ENCODE measurements at places on chromosomes 3 and 15.

DNA sequence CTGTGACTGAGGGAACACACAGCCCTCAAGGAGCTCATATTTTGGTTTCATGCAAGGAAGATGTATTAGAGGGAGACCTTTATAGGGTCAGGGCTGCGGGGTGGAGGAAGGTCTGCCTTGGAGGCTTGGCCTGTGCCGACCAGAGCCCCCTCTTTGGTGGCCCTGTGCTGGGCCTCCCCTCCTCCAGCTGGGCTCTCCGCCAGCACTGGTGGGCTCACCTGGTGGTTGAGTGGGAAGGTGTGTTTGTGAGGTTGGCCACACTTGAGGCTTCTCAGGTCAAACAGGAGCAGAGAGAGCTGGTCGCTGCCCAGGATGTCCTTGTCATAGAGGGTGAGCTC lies 2.6 kb downstream of the PLA2G4F start:
- no peak for DNase-seq

- DNase-seq, result no peak
Observed at GRCh38 chr15:79195239-79195638, 87.3 kb upstream of the ANKRD34C start.

GRCh38 chr3:97131476-97131875 lies 317.1 kb downstream of the EPHA6 start:
- DNase-seq, result no peak

- DNase-seq, result no peak
Observed at GRCh38 chr15:71596672-71597071, 213.7 kb upstream of the NR2E3 start.

GRCh38 chr15:45995800-45996199 lies 361.0 kb downstream of the SQOR start:
- DNase-seq, result no peak

DNA sequence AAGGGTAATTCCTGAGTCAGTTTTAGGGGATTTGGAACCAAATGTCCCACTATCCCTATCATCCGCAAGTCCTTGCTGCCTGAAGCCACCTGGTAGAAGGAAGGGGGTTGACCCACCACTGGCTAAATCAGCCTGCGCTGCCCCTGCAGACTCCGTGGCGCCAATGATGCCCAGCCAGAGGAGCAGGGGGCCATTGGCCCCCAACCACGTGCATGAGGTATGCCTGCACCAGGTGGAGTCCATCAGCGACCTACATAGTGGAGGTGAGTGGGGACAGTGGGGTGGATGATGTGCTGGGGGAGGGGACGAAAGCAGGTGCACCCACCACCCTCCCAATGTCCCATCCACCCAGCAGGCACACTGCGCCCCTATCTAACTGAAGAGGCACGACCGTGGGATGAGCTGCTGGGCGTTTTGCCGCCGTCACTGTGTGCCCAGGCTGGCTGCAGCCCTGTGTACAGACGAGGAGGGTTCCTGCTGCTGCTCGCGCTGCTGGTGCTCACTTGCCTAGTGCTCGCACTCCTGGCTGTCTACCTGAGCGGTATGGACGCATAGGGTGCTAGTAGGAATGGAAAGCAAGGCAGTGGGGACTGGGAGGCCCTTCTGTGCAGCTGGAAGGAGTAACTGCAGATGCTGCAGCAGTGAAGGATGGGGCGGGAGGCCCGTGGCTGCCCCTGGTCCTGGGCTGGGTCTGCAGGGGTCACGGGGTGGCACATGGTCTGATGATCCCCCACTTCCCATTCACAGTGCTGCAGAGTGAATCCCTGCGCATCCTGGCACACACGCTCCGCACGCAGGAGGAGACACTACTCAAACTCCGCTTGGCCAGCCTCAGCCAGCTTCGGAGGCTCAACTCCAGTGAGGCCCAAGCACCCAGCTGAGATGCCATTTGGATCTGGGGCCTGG lies 5.7 kb downstream of the IFRD2 start:
- DNase-seq, result no peak

GRCh38 chr3:111677007-111677392 lies 81.9 kb upstream of the ZBED2 start:
- DNase-seq, result no peak

DNA sequence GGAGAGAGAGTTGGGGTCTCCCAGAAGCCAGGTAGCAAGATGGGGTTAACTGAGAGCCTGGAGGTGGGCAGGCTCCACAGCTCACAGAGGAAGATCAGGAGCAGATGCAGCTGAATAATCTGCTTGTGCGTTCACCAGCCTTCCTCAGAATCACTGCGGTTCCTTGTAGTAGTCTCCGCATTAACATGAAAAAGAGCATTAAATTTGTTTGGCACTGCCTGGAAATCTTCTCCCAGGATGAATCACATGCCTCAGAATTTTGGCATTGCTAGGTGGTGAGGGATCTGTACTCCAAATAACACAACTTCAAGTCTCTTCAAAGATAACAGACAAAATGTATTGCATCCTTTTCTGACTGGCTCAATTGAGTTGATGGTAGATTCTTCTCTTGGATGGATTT lies 700.6 kb upstream of the ARRDC4 start:
- no peak for DNase-seq

- no peak for DNase-seq
Observed at GRCh38 chr3:4740397-4741105, 238.7 kb upstream of the BHLHE40 start.

- DNase-seq, result no peak
Observed at GRCh38 chr3:175356899-175357324, 497.8 kb downstream of the NAALADL2 start.

DNA sequence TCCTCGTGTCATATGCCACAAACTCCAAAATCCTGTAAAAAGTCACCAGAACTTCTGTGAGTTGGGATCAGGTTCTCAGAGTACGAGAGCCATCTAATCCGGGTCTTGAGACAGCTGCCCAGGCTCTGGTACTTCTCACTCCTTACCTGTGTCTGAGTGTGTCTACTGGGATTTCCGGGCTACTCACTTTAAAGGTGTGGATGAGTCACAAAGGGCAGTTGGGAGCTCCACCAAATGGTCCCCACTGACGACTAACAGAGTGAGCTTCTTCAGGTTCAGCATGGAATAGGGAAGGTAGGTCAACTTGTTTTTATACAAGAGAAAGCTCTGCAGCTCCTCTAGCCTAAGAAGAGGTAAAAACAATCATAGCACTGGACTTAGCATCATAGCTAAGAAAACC lies 29.5 kb downstream of the RTP3 start:
- no peak for DNase-seq

- DNase-seq, result no peak
Observed at GRCh38 chr3:72306800-72307341, 521.9 kb upstream of the PROK2 start.

DNA sequence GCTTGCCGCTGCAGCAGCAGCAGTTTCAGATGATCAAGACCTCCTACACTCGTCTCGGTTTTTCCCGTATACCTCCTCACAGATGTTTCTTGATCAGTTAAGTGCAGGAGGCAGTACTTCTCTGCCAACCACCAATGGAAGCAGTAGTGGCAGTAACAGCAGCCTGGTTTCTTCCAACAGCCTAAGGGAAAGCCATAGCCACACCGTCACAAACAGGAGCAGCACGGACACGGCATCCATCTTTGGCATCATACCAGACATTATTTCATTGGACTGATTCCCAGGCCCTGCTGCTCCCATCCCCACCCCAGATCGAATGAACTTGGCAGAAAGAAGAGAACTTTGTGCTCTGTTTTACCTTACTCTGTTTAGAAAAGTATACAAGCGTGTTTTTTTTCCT lies 17.6 kb downstream of the CALML4 start:
- DNase-seq, result peak; percentile 49

- no peak for DNase-seq
Observed at GRCh38 chr15:71648095-71648494, 162.3 kb upstream of the NR2E3 start.

DNA sequence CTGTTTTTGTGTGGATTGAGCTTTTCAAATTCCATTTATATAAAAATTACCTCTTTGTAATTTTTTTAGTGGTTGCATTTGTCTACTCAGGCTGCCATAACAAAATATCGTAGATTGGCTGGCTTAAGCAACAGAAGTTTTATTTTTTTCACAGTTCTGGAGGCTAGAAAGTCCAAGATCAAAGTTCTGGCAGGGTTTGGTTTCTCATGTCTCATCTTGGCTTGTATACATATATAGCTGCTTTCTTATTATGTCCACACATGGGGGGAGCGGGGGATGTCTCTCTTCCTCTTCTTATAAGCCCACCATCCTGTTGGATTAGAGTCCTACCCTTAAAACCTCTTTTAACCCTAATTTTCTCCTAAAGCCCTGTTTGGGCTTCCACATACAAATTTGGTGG lies 28.5 kb downstream of the MGA start:
- no peak for DNase-seq

DNA sequence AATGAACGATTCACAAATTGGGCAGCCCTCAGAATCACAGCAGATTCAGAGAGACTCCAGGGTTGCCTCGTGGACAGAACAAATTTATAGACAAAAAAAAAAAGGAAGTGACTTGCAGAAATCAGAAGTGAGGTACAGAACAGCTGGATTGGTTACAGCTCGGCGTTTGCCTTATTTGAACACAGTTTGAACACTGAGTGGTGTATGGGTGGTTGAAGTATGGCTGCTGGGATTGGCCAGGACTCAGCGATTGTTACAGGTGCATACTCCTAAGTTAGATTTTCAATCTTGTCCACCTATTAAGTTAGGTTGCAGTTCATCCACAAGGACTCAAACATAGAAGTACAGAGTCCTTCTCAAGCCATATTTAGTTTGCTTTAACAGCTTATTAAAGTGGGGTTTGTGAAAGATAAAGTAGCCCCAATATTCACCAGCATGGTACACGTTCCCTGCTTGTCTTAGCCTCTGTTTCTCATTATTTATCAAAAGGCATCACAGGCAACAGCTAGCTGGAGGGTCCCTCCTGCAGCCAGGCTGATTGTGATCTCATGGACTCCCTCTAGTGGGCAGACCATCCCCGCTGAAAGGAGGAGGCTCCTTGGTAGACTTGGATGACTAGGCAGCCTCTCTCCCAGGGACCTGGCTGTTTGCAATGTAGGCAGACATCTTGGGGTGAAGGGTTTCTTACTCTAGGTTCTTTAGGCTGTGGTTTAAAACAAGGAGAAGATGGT lies 17.6 kb upstream of the ALDH1L1 start:
- DNase-seq, result peak; percentile 65

DNA sequence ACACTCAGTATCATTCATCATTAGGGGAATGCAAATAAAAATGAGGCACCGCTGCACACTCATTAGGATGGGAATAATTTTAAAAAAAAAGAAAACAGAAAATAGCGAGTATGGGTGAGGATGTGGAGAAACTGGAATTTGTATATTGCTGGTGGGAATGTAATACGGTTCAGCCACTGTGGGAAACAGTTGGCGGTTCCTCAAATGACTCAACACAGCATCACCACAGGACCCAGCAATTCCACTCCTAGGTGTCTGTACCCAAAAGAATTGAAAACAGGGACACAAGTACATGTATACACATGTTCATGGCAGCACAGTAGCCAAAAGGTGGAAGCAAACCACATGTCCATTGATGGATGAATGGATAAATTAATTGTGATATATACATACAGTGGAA lies 35.2 kb upstream of the RFTN1 start:
- peak; percentile 35 for DNase-seq

- DNase-seq, result no peak
Observed at GRCh38 chr15:39784638-39785037, 2.0 kb upstream of the FSIP1 start.

DNA sequence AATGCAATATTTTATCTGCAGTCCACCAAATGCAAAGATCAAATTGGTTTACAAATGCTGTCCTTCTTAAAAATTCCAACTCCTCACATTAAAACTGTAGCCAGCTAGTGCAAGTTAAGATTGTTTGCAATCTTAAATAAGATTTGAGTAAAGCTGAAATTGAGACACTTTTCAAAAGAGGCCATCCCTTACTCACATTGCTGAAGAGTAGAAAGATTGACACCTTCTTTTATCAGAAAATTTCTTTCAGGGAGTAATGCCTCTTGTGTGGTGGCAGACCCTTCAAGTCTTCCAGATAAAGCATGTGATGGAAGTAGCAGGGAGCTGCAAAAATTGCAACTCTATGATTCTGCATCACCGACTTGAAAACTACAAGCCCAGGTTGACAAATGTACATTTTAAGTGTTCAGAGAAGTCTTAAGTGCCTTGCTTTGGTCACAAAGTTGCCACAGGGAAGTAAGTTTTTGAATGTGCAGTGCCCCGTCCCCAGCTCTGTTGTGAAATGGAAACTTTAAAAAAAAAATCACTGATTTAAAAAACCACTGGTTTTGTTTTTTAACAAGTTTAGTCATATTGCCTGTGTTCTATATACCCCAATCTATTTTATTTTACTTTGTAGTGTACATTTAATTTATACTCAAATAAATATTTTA lies 12.6 kb downstream of the CD86 start:
- DNase-seq, result no peak

GRCh38 chr15:97520689-97521088 lies 439.8 kb upstream of the ARRDC4 start:
- no peak for DNase-seq

DNA sequence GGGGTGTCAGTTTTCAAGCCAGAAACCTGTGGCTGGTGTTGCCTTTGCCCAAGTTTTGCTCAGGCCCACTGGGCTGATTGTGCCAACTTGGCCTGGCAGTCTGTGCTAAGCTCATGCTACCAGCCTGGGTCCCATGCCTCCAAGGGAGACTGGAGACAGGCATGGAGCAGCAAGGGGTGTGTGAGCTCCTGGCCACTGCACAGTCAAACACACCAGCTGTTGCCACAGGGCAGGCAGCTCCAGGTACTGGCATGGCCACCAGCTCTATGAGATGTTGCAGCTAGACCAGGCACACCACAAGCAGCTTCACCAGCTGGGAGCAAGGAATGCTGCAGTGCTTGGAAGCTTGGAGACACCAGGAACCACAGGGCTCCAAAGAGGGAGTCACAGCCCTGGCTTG lies 638.8 kb downstream of the PLOD2 start:
- DNase-seq, result no peak

GRCh38 chr3:106114848-106115247 lies 246.0 kb upstream of the CBLB start:
- no peak for DNase-seq

- DNase-seq, result no peak
Observed at GRCh38 chr3:180835501-180835900, 77.0 kb upstream of the FXR1 start.

DNA sequence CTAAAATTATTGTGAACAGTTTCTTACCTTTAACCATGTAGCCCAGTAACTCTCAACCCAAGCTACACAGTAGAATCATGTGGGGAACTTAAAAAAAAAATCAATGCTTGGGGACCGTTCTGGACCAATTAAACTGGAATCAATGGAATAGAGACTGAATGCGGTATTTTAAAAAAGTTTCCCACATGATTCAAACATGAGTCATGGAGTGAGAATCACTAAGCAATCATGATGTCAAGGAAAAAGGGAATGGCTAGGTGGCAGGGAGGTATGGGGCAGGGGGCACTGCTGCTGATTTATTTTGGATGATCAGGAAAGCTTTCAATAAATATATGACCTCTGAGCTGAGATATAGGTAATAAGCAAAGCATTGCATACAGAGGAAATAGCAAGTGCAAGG lies 250.5 kb upstream of the RORA start:
- DNase-seq, result peak; percentile 53

DNA sequence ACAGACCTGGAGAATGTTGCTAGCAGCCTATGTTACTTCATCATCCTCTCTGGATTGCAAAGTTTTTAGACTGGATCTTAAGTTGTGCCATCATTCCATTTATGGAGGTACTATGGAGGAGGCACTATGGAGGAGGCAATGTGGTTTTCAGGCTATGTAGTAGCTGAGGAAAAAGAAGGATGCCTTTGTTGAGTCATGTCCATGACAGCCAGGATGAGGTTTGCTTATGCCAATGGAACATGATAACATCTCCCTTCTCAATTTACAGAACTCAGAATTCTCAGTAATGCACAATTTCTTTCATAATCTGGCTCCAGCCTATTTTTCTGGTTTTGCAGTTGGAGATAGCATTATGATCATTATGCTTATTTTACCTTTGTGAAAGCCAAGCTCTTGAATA lies 65.9 kb upstream of the TMEM108 start:
- no peak for DNase-seq

GRCh38 chr3:162134571-162134970 lies 638.0 kb downstream of the OTOL1 start:
- no peak for DNase-seq

Measured in RWPE1 (cell line).